Stimulated activated CD8-positive, alpha-beta memory T cell treated with anti-CD3 and anti-CD28 coated beads, Interleukin-4, amount 100 ng/mL, for 1 hour (primary cell): ENCODE measurements at places on chromosomes 3 and 15.

DNA sequence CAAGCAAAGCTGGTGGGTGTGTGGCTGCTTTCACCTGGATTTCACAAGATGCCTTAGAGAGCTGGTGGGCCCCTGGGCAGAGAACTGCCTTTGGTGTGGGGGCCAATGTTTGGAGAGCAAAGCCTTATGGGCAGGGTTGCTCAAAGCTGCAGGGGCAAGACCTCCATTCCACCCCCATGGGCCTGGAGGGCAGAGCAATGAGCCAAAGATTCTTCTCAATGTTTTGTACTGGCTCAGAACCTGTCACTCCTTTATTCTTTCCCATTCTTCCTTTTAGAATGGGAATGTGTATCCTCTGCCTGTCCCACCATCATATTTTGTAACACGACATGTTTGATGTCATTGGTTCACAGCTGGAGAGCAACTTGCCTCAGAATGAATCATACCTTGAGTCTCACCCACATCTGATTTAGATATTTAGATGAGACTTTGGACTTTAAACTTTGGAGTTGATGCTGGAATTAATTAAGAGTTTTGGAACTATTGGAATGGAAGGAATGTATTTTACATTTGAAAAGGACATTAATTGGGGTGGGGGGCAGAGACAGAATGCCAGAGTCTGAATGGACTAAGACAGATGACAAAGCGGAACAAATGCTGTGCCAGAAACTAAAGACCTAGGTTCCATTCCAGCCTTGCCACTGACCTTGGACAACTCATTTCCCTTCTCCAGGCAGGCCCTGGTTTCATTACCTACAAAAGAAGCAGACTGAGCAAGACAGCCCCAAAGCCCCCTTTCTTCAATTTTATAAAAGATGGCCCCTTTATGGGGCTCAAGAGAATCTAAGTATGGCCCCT, 72.9 kb downstream of the DAPK2 start:
- no peak for DNase-seq

- DNase-seq: no peak
Measured at GRCh38 chr15:62472616-62473299, 307.7 kb upstream of the C2CD4B start.

DNA sequence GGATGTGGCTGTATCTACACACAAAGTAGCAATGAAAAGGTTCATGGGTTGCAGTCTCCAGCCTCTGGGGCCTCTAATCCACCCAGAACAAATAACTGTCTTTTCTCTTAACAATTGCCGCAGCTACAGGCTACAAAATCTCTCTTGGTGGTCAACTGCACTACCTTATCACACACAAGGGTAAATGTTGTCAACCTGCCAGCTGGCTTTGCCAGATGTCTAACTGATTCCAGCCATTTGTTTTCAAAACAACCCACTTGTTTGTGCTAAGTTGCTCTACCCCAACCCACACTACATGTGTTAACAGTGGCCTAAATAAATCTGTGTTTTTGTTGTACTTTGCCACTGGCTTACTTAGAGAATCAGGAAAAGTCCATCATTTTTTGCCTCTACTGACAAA, 447.3 kb downstream of the TAFA4 start:
- DNase-seq: no peak

DNA sequence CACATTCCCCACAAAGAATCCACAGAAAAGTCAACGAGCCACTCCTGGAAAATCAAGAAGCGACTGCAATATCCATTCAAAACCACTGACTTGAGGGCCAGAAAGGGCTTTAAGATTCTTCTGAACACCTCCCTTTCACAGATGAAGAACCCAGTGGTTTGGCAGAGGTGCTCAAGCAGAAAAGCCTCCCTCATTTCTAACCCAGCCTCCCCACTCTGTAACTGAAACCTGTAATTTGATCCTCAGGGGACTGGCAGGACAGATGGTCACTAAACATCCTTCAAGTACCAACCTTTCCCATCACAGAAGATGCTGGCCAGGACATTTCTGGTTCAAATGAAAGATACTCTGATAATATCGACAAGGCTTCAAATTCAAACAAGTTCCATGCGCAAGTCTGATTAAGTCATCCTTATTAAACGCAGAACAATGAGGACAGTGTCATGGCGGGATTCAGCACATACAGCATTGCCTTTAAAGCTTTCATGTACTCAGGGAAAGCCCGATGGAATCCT, 5.5 kb downstream of the SEMA5B start:
- DNase-seq: no peak

DNA sequence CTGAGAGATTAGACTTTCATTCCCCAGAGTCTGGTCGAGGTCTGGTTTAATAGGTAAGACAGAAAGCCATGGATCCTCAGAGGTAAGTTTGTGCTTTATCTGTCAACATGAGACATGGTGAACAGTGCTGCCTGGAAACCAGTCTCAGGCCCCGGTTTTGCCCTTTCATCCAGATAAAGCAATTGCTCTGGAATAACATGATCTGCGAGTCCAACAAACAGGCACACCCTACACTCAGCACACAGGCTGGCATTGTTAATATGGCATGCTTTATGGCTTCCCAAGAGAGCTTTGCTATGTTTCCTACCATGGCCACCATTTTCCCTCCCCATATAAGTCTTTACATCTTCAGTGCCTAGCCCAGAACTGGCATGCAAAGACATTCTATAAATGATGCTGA, 30.1 kb upstream of the MNS1 start:
- DNase-seq: no peak

GRCh38 chr15:68979816-68980215, 34.7 kb upstream of the NOX5 start:
- DNase-seq: no peak

DNA sequence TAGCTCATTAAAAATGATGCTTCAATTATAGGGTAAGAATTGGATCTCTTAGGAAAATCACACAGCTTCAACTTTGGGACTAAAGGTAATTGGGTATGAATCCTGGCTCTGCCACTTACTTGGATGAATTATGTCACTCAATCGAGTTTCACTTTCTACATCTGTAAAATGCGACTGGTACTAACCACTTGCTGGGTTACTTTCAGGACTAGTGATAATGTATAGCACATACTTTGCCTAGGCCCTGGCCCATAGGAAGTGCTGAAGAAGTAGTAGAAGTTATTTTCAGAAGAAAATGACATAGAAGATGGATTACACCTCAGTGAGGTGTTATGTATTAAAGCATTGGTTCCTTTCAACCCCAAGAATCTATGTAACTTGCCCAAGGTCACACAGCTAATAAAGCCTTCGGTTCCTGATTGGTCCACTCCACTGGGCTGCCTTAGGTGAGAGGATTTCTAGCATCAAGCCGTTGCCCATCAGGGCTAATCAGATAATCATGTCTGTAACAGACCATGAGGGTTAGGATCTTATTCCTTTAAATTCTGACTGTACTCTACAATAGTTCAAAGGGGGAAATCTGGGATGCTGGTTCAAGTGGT, 29.4 kb upstream of the AP4E1 start:
- no peak for DNase-seq

DNA sequence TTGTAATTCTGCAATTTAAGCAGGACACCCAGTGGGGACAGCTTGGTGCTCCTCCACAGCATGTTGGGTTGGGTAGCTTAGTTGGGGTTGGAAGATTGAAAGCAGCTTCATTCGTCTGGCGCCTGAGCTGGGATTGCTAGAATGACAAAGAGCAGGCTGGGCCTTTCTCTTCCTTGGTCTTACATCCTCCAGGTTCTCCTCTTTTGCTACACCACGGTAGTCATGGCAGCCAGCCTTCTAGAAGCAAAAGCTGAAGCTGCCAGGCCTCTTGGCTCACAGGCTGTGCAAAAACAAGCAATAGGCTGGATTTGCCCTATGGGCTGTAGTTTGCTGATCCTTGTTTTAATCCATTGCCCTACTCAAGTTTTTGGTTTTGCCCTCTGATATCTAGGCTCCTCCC, 3.2 kb upstream of the ANXA2 start:
- DNase-seq: no peak

- DNase-seq: no peak
Measured at GRCh38 chr15:24856397-24857390, 98.1 kb upstream of the SNRPN start.

DNA sequence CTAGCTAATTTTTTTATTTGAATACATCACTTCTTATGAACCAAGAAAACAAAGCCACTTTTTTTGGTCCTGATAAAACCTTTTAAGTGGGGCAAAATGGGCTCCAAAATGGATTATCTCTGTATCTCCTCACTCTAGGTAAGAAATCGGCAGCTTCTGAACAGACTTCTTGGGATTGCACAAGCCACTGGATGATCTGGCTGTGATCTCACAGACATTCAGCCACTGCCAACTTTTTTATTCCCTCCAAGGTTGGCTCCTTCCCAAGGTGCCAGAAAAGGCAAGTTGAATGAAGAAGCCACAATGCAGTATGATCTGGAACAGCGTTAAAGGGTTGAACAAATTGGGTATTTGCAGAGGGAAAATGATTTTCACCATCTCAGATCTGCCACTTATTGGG, 73.2 kb downstream of the PRICKLE2 start:
- DNase-seq: no peak

DNA sequence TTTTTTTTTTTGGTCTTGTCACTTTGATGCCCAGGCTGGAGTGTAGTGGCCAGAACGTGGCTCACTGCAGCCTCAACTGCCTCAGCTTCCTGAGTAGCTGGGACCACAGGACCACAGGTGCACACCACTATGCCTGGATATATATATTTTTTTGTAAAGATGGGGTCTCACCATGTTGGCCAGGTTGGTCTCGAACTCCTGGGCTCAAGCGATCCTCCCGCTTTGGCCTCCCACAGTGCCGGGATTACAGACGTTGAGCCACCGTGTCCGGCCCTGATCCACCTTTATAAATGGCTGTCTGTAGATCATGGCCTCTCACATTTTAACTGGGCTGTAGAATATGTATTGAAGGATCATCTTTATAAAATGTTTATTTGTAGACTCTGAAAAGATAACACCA, 1.9 kb upstream of the EIF3J start:
- no peak for DNase-seq

GRCh38 chr15:73751511-73751898, 1.6 kb downstream of the INSYN1 start:
- no peak for DNase-seq

DNA sequence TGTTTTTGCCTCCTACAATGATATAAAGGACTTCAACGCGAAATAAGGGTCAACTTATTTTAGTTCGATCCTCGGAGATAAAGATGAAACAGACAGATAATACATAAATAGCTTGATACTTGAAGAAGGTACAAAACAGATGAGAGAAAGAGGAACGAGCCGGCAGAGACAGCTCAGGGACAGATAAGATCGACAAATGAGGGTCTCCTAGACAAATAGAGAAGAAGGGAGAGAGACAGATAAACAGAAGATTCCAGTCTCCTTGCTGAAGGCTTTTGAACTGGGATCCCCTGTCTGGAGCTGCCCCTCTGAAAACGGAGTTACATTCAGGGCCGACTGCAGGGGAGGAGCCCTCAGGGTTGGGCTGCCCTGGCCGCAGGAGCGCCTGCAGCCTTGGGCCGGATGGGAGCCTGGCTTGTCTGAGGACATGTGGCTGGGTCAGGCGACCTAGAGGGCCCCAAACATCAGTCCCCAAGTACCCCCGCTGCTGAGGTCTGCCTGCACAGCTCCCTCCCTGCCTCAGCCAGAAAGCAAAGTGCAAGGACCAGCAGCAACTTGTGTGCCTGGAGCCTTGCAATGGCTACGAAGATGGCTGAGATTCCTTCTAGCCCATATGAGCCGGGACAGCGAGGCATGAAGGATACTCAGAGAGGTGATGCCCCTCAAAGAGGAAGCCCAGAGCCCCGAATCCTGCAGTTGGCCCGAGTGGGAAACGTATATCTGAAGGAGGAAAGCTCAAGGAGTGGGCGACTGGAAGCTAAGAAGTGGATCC, 926 bp upstream of the SKOR1 start:
- no peak for DNase-seq

DNA sequence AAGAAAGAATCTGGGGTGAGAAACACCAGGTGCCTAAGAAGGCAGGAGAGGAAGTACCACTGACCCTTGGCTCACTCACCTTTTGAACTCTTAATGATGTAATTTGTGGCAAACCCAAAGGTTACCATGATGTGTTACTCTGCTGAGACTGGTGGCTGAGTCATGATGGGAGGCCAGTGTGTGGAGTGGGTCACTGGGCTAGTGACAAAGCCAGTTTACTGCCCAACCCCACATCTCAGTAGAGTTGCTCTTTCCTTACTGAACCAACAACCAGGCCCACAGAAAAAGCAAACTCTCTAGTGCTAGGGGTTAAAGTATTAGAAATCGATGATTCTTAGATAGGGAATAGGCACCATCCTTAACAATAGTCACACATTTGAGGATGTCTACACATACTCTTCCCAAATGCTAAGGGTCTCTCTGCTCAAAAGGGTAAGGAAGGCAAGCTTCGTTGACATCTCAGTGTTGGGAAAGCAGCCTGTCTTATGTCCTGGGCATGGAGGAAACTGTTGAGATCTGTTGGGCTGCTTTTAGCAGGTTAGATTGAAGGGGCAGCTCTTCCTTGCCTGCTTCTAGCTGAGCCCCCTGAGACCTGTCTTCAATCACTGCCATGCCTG, 3.1 kb downstream of the RBP2 start:
- DNase-seq: no peak

DNA sequence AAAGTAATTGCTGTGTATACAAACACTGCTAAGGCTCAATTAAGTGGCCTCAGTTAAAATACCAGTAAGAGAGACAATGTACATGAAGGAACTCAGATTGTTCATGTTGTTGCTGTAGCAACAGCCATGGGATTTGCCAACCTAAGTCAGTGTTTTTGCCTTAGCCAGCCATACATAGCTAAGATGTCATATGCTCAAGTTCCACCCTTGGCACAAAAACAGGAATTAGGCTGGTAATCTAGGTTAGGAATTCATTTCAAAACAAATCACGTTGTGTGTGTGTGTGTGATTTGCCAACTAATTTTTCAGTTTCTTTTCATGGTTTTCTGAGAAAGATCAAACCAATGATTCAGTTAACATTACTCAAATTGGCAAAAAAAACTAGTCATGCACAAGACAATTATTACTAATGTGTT, 143.7 kb upstream of the KCNMB2 start:
- DNase-seq: no peak
